Transverse colon (tissue), 4 donors: ENCODE measurements at places on chromosomes 4 and X.

GRCh38 chr4:39525822-39526690 lies 1.2 kb downstream of the UGDH start:
- no peak for DNase-seq

DNA sequence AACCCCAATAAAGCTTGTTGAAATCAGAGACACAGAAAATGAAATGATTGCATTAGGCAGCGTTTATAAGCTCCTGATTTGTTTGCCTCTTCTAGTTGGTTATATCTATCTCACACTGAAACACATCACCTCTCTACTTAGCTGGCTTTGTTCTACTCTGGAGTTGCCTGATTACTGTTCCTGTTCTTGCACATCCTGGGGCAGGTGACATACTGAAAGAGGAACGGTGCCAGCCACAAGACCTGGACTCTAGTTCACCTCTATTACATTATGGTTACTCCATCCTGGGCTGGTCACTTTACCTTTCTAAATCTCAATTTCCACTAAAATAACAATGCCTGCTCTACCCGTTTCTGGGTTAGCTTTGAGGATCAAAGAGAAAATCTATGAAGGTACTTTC lies 47.9 kb downstream of the TRIM2 start:
- DNase-seq: no peak

GRCh38 chr4:154119317-154119716 lies 330.4 kb upstream of the SFRP2 start:
- DNase-seq: no peak

GRCh38 chrX:45623266-45623665 lies 422.6 kb upstream of the DIPK2B start:
- no peak for DNase-seq

- no peak for DNase-seq
Observed at GRCh38 chr4:167555338-167556022, 321.2 kb upstream of the SPOCK3 start.

GRCh38 chr4:71862315-71862714 lies 78.4 kb upstream of the GC start:
- no peak for DNase-seq

GRCh38 chr4:109588176-109588575 lies 28.1 kb downstream of the MCUB start:
- DNase-seq: no peak

DNA sequence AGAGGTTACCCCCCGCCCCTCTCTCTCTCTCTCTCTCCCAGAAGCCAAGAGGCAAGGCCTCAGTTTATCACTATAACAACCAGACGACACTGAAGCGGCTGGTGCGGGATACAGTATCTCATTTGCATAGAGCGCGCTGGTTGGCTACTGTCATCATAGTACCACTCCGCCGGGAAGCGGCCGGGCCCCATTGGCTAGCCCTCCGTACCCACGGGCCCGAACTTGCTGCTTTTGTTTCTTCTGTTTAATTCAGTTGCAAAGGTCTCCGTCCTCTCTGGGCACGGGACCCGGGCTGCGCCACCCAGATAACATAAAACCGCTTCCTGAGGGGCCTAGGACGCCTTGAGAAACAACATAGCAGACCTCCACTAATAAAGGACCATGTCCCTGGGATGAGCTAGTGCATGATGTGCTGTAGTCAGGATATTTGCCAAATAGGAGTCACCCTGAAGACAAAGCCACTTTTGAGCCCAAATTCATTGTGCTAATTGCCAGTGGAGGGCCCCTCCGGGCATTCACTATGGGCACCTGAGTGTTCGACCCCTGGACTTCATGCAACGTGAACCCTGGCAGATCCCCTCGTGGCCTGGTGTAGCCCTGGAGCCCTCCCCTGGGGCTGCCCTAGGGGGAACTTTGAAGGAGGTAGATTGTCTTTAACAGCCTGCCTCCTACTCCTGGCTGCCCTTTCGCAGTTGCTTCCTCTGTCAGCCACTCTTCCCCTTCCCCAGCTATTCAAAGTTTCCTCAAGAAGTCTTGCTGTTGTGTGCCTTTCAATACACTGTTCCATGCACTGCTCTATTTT lies at the start of gene PCYT1B:
TSS of gene PCYT1B (minus strand) at position 91 of the 802 bp plus-strand sequence. CDS start 242 bp downstream, outside the sequence.
- peak; percentile 40 for DNase-seq

GRCh38 chrX:136528645-136529315 lies 3.2 kb upstream of the VGLL1 start:
- no peak for DNase-seq

DNA sequence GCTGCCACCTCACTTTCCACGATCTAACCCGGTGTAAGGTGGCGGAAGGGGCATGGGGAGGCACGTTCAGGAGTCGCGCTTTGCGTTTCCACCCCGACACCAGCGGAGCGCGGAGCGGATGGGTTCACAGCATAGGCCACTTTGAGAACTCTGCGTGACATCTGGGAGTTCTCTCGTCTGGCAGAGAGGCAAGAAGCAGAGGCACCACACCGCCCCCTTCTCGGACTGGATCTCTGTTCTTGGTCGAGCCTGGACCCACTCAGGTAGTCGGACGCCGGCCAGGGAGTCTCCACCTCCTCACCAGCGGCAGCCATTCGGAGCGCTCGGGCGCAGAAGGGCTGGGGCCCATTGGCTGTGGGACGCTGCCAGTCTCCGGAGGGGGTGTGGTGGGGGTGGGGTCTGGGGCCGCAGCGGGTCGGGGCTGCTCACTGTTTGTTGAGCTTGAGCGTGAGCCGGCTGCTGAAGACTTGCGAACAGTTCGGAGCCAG lies at the start of gene DACH2:
TSS of gene DACH2 (plus strand) at position 428 of the 488 bp plus-strand sequence.
- DNase-seq: peak; percentile 66
